ENCODE measurements at places on chromosomes 5 and 9. TPM values are rescaled to one million over a fixed set of nuclear protein-coding genes. Genes with fewer than 3 reads are reported as not detected.

The SPATA31A3 gene
- total RNA-seq, result not detected

The ORM2 gene
- total RNA-seq, result not detected

GRCh38 chr9:125812403-125812802 is 65.2 kb downstream of the PBX3 start:
- H3K27me3 ChIP-seq, result no peaks in the 10 kb centered on the region
- DNase-seq, result no peak
- no peaks in the 10 kb centered on the region for H3K36me3 ChIP-seq
- no peaks in the 10 kb centered on the region for H3K4me1 ChIP-seq

DNA sequence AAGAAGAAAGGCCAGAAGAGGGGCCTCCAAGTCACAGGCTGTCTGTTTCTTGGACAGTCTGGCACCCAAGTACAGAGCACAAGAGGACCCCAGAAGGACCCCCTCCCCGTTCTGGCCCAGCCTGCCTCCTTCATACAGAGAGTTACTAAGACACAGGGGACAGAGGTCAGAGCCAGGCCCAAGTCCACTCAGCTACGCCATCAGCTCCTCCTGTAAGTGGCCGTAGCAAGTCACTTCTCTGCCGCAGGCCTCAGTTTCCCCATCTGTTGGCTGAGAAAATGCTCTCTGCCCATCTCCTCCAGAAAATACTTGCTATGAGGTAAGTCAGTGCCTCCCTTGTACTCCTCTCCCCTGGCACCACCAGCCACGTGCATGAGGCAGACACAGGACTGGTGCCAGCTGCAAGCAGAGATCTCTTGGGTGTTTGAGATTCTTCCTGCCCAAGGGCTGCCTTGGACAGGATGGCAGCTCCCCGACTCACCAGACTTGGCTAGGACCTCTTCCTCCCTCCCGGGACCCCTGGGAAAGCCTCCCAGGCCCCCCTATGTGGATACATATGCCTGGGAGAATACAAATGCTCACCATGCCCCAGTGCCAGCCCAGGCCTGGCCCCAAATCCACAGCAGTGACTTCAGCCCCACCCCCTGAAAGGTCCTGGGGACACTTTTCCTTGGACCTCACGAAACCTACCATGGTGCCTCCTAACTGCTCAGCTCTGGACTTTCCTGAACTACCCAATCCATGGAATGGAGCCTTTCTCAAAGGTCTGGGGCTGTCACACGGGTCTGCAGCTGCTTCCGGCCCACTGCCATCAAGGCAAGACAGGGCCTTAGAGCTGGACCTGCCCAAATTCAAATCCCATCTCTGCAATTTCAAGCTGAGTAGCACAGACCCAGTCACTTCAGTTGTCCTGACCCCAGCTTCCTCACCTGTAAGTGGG is 5.1 kb downstream of the EEIG1 start:
- no peaks in the 10 kb centered on the region for H3K27me3 ChIP-seq
- H3K4me3 ChIP-seq, result peak overlapping the region; percentile 90
- peaks cover 69% of the 10 kb centered on the region for H3K4me1 ChIP-seq
- peak overlapping the region; percentile 68 for H3K27ac ChIP-seq
- peaks cover 3% of the 10 kb centered on the region for H3K36me3 ChIP-seq

DNA sequence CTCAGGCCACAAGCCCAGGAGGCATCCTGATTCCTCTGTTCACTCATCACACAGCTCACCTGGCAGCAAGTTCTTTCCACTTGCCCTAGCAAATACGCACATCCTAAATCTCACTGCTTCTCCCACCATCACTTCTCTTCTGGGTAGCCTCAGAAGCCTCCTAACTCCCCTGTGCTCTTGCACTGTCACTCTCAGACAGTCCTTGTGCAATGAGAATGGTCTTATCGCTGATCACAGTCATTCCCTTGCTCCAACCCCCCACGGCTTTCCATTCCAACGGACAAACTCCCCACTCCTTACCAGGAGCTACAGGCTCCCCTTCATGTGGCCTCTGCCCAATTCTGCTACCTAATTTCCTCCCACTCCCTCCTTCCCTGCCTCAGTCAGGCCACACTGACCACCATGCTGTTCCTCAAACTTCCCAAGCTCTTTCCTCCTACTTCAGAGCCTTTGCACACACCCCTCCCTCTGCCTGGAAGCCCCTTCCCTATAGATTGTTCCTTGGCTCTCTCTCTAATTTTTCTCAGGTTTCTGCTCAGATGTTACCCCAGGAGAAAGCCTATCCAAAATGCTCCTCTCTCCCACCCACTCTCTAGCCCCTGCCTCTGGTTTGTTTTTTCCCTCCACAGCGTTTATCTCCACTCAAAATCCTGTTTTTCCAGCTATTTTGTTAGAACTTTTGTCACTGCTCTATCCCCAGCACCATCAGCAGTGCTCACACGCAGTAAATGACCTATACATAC is 34.1 kb upstream of the TNFAIP8 start:
- H3K36me3 ChIP-seq, result no peaks in the 10 kb centered on the region
- peaks cover 98% of the 10 kb centered on the region for H3K4me1 ChIP-seq
- peak overlapping the region; percentile 93 for H3K27ac ChIP-seq
- H3K27me3 ChIP-seq, result no peaks in the 10 kb centered on the region
- peak overlapping the region; percentile 81 for H3K4me3 ChIP-seq

GRCh38 chr5:6195711-6196358 is 182.5 kb downstream of the MED10 start:
- H3K27me3 ChIP-seq, result no peaks in the 10 kb centered on the region
- H3K27ac ChIP-seq, result no peak overlapping the region
- peaks cover 3% of the 10 kb centered on the region for H3K36me3 ChIP-seq
- H3K4me1 ChIP-seq, result no peaks in the 10 kb centered on the region
- DNase-seq, result no peak

- DNase-seq, result no peak
- H3K4me3 ChIP-seq, result no peak overlapping the region
- H3K4me1 ChIP-seq, result no peaks in the 10 kb centered on the region
- peaks cover 33% of the 10 kb centered on the region for H3K27me3 ChIP-seq
- no peaks in the 10 kb centered on the region for H3K36me3 ChIP-seq
Measured at GRCh38 chr5:21654-22233, 70.2 kb upstream of the PLEKHG4B start.

DNA sequence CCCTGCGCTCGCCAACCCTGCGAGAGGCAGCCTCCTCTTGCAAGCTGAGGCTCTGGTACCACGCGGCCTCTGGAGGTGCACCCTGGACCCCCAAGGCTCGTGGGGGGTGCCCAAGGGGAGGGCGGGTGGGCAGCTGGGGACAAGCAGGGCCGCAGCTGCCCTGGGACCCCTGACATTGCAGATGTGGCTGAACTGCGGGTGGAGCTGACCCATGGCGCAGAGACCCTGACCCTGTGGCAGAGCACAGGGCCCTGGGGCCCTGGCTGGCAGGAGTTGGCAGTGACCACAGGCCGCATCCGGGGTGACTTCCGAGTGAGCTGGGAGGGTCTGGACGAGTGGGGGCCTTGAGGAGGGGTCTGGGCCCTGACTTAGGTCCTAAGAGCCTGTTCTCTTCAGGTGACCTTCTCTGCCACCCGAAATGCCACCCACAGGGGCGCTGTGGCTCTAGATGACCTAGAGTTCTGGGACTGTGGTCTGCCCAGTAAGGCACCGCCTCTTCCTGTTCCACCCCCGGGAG is 1.5 kb downstream of the MAMDC4 start:
- H3K27ac ChIP-seq, result no peak overlapping the region
- no peaks in the 10 kb centered on the region for H3K27me3 ChIP-seq
- peak; percentile 1 for DNase-seq
- peaks cover 8% of the 10 kb centered on the region for H3K4me1 ChIP-seq
- no peaks in the 10 kb centered on the region for H3K36me3 ChIP-seq
- H3K4me3 ChIP-seq, result no peak overlapping the region

DNA sequence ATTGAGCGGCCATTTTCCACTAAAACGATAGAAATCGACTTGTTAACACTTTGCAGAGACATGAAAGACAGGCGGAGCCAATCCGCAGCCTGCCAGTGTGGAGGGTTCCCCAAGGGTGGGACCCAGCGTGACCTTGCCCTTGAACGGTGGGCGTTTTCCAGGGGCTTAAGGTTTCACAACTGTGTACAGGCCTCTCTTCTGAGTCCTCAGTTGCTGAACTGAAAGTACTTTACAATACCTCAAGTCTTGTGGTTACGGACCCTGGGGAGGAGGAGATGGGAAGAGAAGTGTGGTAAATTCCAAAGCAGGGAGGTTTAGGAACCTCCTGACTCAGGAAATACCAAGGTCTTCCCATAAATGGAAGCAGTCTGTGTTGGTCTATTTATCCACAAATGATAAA is 68.2 kb upstream of the CKMT2 start:
- DNase-seq, result no peak
- H3K36me3 ChIP-seq, result no peaks in the 10 kb centered on the region
- no peak overlapping the region for H3K4me3 ChIP-seq
- H3K27me3 ChIP-seq, result no peaks in the 10 kb centered on the region
- no peak overlapping the region for H3K27ac ChIP-seq

DNA sequence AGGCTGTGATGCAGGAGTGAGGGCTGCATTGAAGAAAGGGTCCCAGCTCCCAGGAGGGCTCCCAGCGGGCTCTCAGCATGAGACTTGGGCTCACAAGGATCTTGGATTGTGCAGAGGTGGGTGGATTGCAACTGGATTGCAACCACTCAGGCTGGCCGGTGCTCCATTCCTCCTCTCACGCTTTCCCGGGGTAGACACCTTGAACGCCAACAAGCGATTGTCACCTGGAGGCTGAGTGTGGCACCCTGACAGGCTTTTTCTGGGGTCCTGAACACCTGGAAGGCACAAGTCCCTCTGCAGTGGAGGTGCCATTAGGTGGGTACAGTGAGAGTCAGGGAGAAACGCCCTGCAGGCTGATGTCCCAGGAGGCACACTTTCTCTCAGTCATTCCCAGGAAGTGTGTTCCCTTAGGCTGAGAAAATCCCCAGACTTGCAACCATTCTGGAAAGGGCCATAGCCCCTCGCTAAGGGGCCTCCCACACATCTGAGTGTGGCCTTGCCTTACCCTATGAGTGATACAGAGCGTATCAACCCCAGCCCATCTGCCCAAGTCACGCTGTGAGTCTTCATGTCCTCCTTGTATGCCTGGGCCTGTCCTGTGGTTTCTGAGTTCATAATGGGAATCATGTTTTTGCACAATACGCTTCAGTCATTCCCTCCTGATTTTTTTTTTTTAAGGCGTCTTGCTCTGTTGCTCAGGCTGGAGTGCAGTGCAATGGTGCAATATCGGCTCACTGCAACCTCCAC is 488.1 kb downstream of the IRX1 start:
- H3K4me1 ChIP-seq, result no peaks in the 10 kb centered on the region
- H3K27ac ChIP-seq, result no peak overlapping the region
- H3K27me3 ChIP-seq, result no peaks in the 10 kb centered on the region
- H3K36me3 ChIP-seq, result peaks cover 6% of the 10 kb centered on the region
- H3K4me3 ChIP-seq, result no peak overlapping the region
- DNase-seq, result no peak

DNA sequence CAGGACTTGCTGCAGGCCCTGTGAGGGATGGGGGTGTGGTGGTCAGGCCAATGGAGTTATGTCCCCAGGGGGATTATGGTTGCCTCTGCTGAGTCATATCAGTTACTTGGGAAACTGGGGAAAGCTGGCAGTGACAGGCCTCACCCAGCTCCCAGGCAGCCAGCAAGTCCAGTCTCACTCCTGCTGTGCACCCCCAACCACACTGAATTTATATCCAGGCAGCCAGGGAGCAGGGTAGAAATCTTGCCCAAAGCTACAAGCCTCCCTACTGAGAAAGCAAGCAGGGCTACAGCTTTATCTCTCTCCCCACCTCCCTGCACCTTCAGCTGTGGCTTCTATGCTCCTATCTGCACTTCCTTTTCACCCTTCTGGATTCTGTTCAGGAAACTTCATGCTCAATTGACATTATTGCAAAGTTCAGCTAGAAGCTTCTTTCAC is 2076.0 kb upstream of the CDH9 start:
- no peaks in the 10 kb centered on the region for H3K27me3 ChIP-seq
- peaks cover 2% of the 10 kb centered on the region for H3K36me3 ChIP-seq
- DNase-seq, result no peak

DNA sequence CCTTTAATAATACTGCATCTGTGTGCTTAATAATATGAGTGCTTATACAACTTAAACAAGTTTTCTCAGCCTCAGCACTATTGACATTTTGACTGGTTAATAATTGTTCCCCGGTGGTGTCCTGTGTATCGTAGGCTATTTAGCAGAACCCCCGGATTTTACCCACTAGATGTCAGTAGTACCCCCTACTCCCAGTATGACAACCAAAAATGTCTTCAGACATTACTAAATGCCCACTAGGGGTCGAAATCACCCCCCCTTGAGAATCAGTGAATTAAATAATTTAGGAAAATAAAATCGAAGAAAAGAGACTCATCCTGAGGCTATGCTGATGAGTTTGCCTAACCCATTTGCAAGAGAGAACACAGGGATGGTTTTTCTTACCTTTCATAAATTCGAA is 166.3 kb downstream of the ATP10B start:
- H3K27me3 ChIP-seq, result peaks cover 7% of the 10 kb centered on the region
- H3K27ac ChIP-seq, result no peak overlapping the region
- no peaks in the 10 kb centered on the region for H3K4me1 ChIP-seq

- H3K4me1 ChIP-seq, result peaks cover 68% of the 10 kb centered on the region
- DNase-seq, result no peak
- peaks cover 25% of the 10 kb centered on the region for H3K36me3 ChIP-seq
- H3K4me3 ChIP-seq, result no peak overlapping the region
Measured at GRCh38 chr5:126801174-126801991, 24.4 kb downstream of the LMNB1 start.

DNA sequence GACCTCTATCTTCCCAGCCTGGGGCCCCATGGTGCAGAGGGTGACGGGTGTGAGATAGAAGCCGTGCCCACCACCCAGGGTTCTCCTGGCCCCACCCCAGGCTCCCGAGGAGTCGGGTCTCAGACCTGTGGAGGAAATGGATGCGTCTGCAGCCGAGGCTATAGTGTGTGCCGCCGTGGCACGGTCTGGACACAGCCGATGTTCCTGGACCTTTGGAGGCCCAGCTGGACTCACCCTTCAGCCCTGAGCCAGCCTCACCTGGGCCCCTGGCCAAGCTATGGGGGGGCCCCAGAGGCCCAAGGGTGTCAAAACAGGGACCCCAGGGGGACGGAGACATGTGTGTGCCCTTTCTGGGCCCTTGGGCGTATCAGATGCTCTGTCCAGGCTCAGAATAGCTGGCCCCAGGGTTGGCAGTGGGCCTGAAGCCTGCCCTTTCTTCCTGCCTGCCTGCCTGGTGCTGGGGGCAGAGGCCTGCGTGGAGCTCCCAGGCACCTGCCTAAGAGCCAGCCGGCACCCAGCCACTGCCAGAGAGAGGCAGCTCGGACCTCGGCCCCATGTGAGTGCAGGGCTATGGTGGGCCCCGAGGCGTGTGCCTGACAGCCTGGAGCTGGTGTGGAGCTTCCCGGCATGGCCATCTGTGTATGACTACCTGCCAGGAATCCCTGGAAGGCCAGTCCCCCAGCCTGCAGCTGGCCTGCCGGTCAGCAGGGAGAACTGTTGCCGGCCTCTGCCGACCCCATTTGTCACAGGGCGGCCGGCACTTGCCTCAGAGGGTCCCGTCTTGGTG is 41.8 kb downstream of the KCNT1 start:
- no peaks in the 10 kb centered on the region for H3K27me3 ChIP-seq
- H3K27ac ChIP-seq, result no peak overlapping the region
- no peak overlapping the region for H3K4me3 ChIP-seq
- H3K4me1 ChIP-seq, result no peaks in the 10 kb centered on the region
